Aortic smooth muscle cell (primary cell): ENCODE measurements at places on chromosomes 1 and 21. TPM values are rescaled to one million over a fixed set of nuclear protein-coding genes. Genes with fewer than 3 reads are reported as not detected.

Gene KIF2C
- 15.3 and 27.3 TPM in 2 replicates for total RNA-seq

Gene SYT14
- 0.13 and 0.44 TPM in 2 replicates for total RNA-seq

Gene DCST1
- total RNA-seq, result not detected in 2 replicates

Gene USH2A
- total RNA-seq, result under 0.01 TPM in 1 of 2 replicates, not detected in the other

Gene S100A3
- 8.1 and 13.3 TPM in 2 replicates for total RNA-seq

Gene HES3
- total RNA-seq, result not detected in 2 replicates

Gene GJB4
- total RNA-seq, result not detected in 2 replicates

Gene RNU1-1
- 565 and 1,390 TPM in 2 replicates for total RNA-seq

Gene IVL
- not detected in 2 replicates for total RNA-seq

Gene ANXA9
- 0.06 and 0.26 TPM in 2 replicates for total RNA-seq

Gene KRTAP12-1
- total RNA-seq, result not detected in 2 replicates

Gene SPRR2F
- total RNA-seq, result not detected in 2 replicates
